ENCODE measurements at places on chromosomes 5 and 9. TPM values are rescaled to one million over a fixed set of nuclear protein-coding genes. Genes with fewer than 3 reads are reported as not detected.

The SPAG8 gene
- total RNA-seq: not detected

The ACTBL2 gene
- total RNA-seq: not detected

The EIF4EBP3 gene
- total RNA-seq: 0.38 TPM

The MYO10 gene
- total RNA-seq: 133 TPM

The PCDHGB1 gene
- total RNA-seq: 0.96 TPM

The ZFP37 gene
- 1.1 TPM for total RNA-seq

The SPINK7 gene
- not detected for total RNA-seq

The HBEGF gene
- 30.1 TPM for total RNA-seq

Measured in vein endothelial cell (primary cell).